GM12878 (cell line): ENCODE measurements at places on chromosomes 6 and 20. TPM values are rescaled to one million over a fixed set of nuclear protein-coding genes. Genes with fewer than 3 reads are reported as not detected.

GABRR1 gene
- not detected in 2 replicates for total RNA-seq

SLC35D3 gene
- not detected in 2 replicates for total RNA-seq

DNA sequence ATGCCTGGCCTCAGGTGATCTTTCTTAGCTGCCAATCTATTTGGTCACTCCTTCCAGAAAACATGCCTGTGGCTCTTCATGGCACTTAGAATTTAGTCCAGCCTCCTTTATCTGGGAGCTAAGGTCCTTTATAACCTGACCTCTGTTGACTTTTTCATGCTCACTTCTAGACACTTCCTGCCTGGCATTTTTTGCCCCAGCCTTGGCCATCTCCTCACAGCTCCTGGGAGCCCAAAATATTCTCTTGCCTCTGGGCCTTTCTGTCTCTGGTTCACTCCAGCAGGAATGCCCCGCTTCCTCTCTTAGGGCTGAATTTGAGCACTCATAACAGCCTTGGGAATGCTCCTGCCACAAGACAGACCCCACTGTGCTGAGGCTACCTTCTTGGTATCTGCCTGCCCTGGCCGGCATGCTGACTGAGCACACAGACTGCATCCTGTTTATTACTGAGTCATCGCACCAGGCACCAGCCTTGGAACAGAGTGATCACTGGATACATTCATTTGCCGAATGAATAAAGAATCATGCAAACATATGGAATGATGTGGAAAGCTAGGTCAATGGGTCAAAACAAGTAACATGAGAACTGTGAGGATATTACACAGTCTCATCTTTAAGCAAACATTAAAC, 5.8 kb upstream of the EEF1E1 start:
- H3K27me3 ChIP-seq: no peaks in the 10 kb centered on the region
- no peaks in the 10 kb centered on the region for H3K36me3 ChIP-seq
- 0 out of 2 replicates have a peak, but pooled peaks cover 3% of the 10 kb centered on the region for H3K4me1 ChIP-seq
- H3K4me3 ChIP-seq: no peak overlapping the region

- no peak overlapping the region for H3K4me3 ChIP-seq
- DNase-seq: no peak
- no peaks in the 10 kb centered on the region for H3K27me3 ChIP-seq
- no peaks in the 10 kb centered on the region for H3K36me3 ChIP-seq
- H3K4me1 ChIP-seq: peaks cover 27% of the 10 kb centered on the region
These were observed 84.7 kb upstream of the MYLIP start for GRCh38 chr6:16044211-16044643.

RSPH4A gene
- total RNA-seq: 0.13 and 0.28 TPM in 2 replicates
